Activated CD4-positive, alpha-beta T cell treated with anti-CD3 and anti-CD28 coated beads, Interleukin-2, amount 50 U/mL, for 16 hours (primary cell): ENCODE measurements at places on chromosomes 11 and 22.

DNA sequence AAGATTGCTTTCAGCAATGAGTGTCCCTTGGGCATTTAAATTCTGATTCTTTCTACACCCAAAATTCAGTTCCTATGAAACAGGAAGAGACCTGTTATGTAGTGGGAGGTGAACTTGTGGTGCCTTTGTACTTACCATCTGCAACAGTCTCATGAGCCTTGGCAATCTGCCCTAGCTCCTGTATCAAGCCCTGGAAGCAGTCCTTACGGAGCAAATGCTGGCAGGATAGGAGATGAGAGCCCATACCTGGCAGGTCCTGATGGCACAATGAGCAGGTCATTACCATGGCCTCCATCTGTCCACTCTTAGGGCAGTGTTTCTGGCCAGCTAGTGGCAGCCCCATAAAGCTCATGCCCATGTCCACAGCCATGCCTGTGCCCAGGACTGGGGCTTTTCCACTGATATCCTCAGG is 10.8 kb downstream of the TRIM66 start:
- DNase-seq: no peak

DNA sequence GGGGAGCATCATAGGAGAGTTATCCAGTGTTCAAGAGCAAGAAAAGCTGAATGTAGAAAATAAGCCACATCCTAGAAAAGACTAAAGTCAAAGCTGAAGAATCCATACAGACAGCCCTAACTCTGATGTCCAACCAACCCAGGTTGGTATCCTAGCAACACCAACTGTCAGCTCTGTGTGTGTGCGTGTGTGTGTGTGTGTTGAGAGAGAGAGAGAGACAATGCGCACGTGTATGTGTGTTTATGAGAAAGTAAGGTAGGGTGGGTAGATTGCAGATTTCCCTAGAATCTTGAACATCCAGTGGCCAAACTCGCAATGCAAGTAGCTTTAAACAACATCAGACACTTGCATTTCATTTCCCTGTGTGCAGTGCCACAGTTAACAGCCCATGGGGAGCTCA is 274.9 kb downstream of the FAM181B start:
- DNase-seq: no peak

DNA sequence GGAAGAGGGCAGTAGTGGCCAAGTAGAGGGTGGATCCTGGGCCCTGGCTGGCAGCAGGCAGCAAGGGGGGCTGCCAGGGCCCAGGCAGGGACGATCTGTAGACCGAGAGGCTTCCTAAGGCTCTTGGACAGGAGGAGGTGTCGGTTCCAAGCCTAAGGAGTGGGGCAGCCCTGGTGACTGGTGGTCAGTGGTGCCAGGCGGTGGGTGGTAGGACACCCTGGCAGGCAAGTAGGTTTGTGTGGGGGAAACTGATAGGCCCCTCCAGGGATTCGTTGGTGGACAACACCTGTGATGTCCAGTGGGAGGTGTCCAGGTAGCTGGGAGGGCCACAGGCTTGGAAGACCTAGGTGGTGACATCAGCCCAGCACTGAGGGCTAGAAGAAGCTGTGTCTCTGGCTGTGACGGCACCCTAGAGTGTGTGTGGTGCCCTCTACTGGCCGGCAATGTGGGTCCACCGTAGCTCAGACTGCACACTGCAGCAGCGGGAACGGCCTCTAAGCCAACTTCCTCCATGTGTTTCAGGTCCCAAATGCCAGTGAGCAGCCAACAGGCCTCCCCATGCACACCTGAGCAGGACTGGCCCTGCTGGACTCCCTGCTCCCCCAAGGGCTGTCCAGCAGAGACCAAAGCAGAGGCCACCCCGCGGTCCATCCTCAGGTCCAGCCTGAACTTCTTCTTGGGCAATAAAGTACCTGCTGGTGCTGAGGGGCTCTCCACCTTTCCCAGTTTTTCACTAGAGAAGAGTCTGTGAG is 9.4 kb upstream of the SAMM50 start:
- DNase-seq: peak; percentile 79

DNA sequence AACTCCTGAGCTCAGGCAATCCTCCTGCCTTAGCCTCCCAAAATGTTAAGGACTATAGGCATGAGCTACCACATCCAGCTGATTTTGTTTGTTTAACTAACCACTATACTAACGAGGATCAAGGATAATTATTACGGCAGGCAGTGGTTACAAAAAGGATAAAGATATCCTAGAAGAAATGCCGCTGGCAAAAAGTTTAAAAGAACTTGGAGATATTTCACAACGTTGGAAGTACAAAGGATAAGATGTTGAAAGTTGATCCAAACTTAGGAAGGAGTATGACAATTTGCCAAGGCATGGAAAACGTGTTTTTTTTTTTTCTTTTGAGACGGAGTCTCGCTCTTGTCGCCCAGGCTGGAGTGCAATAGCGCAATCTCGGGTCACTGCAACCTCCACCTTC is 13.4 kb downstream of the AP5B1 start:
- DNase-seq: no peak

- DNase-seq: no peak
Measured at GRCh38 chr22:43171019-43171491, 15.9 kb downstream of the TTLL12 start.

GRCh38 chr22:36816339-36816635 is 548 bp downstream of the PVALB start:
- no peak for DNase-seq

DNA sequence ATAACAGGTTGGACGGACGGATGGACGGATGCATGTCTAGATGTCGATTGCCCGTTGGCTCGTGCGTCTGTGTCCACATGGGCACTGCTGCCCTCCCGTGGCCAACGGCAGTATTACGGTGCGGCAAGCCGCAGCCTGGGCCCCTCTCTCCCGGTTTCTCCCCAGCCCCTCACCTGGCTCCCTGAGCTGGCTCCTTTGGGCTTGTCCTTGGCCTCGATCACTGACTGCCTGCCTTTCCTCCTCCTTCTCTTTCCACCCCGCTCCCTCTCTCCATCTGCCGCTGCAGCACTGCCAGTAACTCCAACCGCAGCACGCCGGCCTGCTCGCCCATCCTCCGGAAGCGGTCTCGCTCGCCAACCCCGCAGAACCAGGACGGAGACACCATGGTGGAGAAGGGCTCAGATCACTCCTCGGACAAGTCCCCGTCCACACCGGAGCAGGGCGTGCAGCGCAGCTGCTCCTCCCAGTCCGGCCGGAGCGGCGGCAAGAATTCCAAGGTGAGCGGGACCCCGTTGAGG is 77.3 kb downstream of the SCN3B start:
- DNase-seq: peak; percentile 64

DNA sequence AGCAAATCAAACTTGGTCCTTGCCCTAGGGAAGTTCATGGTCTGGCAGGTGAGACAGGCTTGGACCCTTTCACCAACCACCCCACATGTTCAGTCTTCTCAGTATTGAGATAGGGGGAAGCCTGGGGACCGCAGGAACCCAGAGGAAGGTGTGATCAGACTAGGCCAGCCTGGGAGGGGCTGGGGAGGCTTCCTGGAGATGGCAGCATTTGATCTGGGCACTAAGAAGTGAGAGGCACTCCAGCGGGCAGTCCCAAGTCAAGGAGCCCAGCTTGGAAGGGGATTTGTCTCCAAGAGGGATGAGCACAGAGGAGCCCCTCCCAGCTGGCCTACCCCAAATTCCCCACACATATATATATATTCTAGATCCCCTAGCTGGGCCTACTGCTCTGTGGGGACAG is 5.4 kb downstream of the LRRC32 start:
- no peak for DNase-seq

DNA sequence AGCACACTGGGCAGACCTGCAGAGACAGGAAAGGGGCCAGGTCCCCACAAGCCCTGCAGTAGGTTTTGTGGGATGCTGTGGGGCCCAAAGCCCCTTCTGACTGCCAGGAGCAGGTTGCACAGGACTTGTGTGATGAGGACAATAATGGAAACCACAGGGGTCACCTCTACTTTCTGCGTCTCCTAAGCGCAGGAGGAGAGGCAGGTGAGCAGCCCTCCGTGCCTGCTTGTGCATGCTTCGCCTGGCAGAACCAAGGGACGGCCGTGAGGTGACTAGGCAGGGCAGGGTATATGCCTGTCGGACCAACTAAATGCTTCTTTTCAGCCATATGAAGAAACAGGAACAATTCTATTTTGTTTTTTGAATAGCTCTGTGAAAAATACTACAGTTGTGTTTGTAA is 77.9 kb upstream of the PITPNB start:
- no peak for DNase-seq

- DNase-seq: no peak
Measured at GRCh38 chr11:121588747-121589146, 136.0 kb upstream of the SORL1-AS1 start.
